ENCODE measurements at places on chromosomes 4 and X. TPM values are rescaled to one million over a fixed set of nuclear protein-coding genes. Genes with fewer than 3 reads are reported as not detected.

- H3K27me3 ChIP-seq, result no peaks in the 10 kb centered on the region
- no peak for DNase-seq
- no peaks in the 10 kb centered on the region for H3K4me1 ChIP-seq
These were observed 1.2 kb downstream of the TRIML2 start for GRCh38 chr4:188107931-188108843.

DNA sequence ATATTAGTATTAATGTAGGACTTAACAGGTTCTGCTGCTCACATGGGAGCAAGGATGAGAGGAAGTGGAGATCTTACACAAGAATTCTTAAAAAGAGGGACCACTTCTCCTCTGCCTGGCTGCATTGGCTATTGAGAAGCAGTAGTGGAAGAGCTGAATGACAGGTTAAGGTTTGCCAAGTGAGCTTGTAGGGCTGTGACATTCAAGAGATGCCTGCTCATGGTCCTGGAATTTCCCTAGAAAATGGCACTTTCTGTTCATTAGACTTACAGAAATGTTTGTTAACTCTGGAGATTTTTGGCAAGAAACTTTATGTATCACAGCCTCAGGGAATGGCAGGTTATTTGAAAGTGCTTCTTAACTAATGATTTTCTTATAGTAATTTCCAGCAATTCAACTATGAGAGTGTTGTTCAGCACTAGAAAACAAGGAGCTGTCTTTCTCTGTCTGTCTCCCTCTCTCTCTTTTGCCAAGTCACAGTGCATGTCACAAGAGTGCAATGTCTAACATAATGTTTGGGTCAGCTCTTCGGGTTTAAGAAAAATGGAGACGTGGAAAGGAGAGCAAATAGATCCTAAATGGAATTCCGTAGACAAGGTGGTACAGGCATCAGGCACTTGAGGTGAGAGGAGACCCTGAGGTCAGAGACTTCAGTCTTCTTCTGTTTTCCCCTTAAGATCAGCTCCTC lies 8.3 kb upstream of the NAP1L5 start:
- H3K4me1 ChIP-seq, result no peaks in the 10 kb centered on the region
- H3K27me3 ChIP-seq, result no peaks in the 10 kb centered on the region
- peaks cover 10% of the 10 kb centered on the region for H3K36me3 ChIP-seq
- DNase-seq, result no peak
- no peak overlapping the region for H3K4me3 ChIP-seq
- H3K27ac ChIP-seq, result no peak overlapping the region

GRCh38 chr4:17322514-17322913 lies 189.4 kb downstream of the QDPR start:
- DNase-seq, result no peak
- peaks cover 6% of the 10 kb centered on the region for H3K4me1 ChIP-seq
- no peaks in the 10 kb centered on the region for H3K36me3 ChIP-seq
- H3K27me3 ChIP-seq, result peaks cover 5% of the 10 kb centered on the region
- H3K27ac ChIP-seq, result no peak overlapping the region

GRCh38 chr4:118099106-118099505 lies 64.8 kb downstream of the NDST3 start:
- H3K27me3 ChIP-seq, result no peaks in the 10 kb centered on the region
- no peak overlapping the region for H3K27ac ChIP-seq
- H3K4me1 ChIP-seq, result no peaks in the 10 kb centered on the region
- no peak overlapping the region for H3K4me3 ChIP-seq

GRCh38 chr4:159446266-159446976 lies 343.5 kb downstream of the RAPGEF2 start:
- no peak overlapping the region for H3K27ac ChIP-seq
- peak; percentile 83 for DNase-seq
- H3K4me1 ChIP-seq, result peaks cover 4% of the 10 kb centered on the region
- H3K4me3 ChIP-seq, result no peak overlapping the region
- no peaks in the 10 kb centered on the region for H3K36me3 ChIP-seq
- no peaks in the 10 kb centered on the region for H3K27me3 ChIP-seq

GRCh38 chr4:164239976-164240375 lies 514.0 kb upstream of the SMIM31 start:
- DNase-seq, result no peak
- no peak overlapping the region for H3K27ac ChIP-seq
- no peaks in the 10 kb centered on the region for H3K4me1 ChIP-seq

GRCh38 chr4:138595731-138596460 lies 353.7 kb upstream of the SLC7A11 start:
- no peak overlapping the region for H3K27ac ChIP-seq
- H3K4me1 ChIP-seq, result no peaks in the 10 kb centered on the region
- peak; percentile 32 for DNase-seq
- H3K4me3 ChIP-seq, result no peak overlapping the region
- no peaks in the 10 kb centered on the region for H3K27me3 ChIP-seq
- no peaks in the 10 kb centered on the region for H3K36me3 ChIP-seq

DNA sequence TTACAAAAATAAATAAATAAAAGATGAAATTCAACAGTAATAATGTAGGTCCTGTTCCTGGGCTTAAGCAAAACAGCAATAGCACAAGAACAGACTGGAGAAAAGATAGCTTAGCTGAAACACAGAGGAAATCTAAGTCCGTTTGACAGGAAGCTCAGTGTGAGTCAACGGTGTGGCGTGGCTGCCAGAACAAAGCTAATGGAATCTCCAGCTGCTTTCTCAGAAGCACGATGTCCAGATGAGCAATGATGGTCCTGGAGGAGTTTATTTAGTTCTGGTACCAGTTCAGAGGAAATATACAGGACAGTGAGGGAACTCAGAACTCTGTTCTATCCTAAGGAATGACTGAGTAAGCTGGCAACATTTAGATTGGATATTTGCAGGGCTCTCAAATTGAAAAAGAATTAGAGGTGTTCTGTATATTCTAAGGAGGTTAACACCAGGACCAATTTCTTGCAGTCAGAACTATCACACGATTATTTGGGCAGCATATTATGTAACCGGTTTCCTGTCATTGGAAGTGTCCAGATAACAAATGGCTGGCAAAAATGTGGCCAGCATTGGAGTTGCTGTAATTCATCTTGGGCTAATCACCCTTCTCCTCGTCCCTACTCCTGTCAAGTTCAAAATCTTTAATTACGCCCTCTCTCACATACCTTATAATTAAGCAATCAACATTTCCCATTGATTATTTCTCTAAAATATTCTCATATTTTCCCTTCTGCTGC lies 12.7 kb downstream of the GAB3 start:
- H3K27ac ChIP-seq, result peak overlapping the region; percentile 80
- DNase-seq, result peak; percentile 83
- peaks cover 21% of the 10 kb centered on the region for H3K4me1 ChIP-seq
- no peaks in the 10 kb centered on the region for H3K27me3 ChIP-seq
- H3K36me3 ChIP-seq, result no peaks in the 10 kb centered on the region

DNA sequence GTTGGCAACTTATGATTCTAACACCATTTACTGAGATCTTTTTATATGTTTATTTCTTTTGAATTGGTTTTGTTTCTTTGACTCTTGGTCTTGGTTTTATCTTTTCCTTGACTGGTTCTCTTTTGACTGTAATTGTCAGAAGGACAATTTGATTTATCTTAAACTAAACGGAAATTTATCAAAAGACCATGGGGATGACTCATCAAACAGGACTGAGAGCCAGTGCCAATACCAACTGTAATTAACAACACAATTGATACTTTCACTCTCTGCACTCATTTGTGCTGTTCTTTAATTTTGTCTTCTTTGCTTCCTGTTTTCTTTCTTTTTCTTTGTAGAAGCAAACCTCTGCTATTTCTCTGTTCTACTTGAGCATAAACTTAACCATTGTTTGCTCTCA lies 776.8 kb downstream of the CCSER1 start:
- H3K27me3 ChIP-seq, result no peaks in the 10 kb centered on the region
- no peak for DNase-seq
- no peak overlapping the region for H3K4me3 ChIP-seq
- no peak overlapping the region for H3K27ac ChIP-seq

DNA sequence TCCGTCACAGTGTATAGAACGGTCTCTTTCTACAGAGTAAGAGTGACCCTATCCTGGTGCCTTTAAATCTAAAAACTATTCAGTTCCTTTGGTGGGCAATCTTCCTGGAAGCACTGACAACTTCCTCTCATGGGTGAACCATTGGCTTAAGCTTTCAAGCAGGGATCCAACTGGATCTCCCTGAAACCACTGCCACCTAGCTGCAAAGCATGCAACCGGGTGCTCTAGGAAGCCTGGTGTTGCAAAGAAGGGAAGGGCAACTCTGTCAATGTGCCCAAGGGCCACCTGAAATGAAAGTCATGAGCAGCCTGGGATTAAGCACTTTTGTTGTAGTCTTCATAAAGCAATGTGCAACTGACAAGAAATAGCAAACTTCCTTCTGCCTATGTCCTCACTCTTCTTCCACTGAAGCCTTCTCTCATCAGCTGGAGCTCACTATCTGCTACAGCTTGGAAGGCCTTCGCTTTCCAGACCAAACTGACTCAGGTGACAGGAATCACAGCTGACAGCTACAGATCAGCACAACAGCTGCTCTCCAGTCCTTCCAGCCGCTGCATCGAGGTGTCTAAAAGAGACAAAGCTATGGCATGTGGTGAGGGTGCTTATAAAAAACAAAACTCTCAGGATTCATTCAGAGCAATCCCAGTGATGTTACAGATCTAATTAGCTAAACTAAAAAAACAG lies 46.1 kb downstream of the SETD7 start:
- H3K4me1 ChIP-seq, result no peaks in the 10 kb centered on the region
- DNase-seq, result no peak
- no peak overlapping the region for H3K4me3 ChIP-seq
- H3K27ac ChIP-seq, result no peak overlapping the region
- no peaks in the 10 kb centered on the region for H3K27me3 ChIP-seq
- H3K36me3 ChIP-seq, result peaks cover 32% of the 10 kb centered on the region

DNA sequence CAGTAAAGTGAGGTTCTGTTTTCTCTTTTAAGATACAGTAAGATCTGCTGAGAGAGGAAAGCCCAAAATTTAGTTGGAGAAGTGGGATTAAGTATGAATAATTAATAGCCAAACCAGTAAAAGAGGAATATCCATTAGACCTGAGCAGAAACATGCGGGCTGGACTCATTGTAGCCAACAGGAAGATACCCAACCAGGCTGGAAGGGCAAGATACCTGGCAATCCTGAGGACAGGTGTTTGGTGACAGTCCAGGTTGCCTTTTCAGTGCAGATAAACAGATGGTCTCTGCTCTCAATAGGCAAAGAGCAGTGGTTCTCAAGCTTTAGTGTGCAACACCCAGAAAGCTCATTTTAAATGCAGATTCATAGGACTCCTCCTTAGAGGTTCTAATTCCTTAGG lies 980.8 kb upstream of the GRID2 start:
- no peak overlapping the region for H3K4me3 ChIP-seq
- no peak for DNase-seq
- no peak overlapping the region for H3K27ac ChIP-seq
- H3K36me3 ChIP-seq, result no peaks in the 10 kb centered on the region
- H3K27me3 ChIP-seq, result no peaks in the 10 kb centered on the region

GRCh38 chr4:156335721-156336120 lies 382.1 kb upstream of the CTSO start:
- no peaks in the 10 kb centered on the region for H3K36me3 ChIP-seq
- no peaks in the 10 kb centered on the region for H3K4me1 ChIP-seq
- no peak overlapping the region for H3K27ac ChIP-seq
- no peak for DNase-seq

GRCh38 chrX:106178826-106179225 lies 10.7 kb downstream of the PWWP3B start:
- no peaks in the 10 kb centered on the region for H3K4me1 ChIP-seq
- H3K36me3 ChIP-seq, result no peaks in the 10 kb centered on the region
- peaks cover 9% of the 10 kb centered on the region for H3K27me3 ChIP-seq
- no peak overlapping the region for H3K27ac ChIP-seq
- H3K4me3 ChIP-seq, result no peak overlapping the region

DNA sequence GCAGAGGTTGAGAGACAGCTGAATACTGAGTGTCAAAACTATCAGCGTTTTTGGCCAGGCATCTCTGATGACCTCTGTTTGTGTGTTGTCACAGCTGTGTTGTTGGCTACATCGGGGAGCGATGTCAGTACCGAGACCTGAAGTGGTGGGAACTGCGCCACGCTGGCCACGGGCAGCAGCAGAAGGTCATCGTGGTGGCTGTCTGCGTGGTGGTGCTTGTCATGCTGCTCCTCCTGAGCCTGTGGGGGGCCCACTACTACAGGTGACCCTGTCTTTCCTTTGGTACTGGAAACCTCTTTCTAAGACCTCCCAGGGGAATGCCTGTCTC lies 86.9 kb downstream of the EGF start:
- H3K27ac ChIP-seq, result no peak overlapping the region
- DNase-seq, result no peak
- no peak overlapping the region for H3K4me3 ChIP-seq
- no peaks in the 10 kb centered on the region for H3K36me3 ChIP-seq

- no peaks in the 10 kb centered on the region for H3K4me1 ChIP-seq
- H3K4me3 ChIP-seq, result no peak overlapping the region
- H3K27me3 ChIP-seq, result no peaks in the 10 kb centered on the region
- H3K27ac ChIP-seq, result no peak overlapping the region
- no peaks in the 10 kb centered on the region for H3K36me3 ChIP-seq
These were observed 476.8 kb downstream of the GABRG1 start for GRCh38 chr4:45646885-45647590.

DNA sequence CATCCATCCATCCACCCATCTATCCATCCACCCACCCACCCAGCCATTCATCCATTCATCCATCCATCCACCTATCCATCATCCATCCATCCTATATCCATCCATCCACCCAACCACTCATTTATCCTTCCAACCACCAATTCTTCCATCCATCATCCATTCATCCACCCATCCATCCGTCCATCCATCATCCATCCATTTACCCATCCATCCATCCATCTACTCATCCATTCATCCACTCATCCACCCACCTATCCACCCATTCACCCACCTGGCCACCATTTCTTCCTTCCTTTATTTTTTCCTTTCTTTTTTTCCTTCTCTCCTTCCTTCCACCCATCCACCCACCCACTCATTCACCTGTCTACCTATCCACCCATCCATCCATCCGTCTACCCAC lies 25.2 kb downstream of the HTRA3 start:
- DNase-seq, result no peak
- no peak overlapping the region for H3K27ac ChIP-seq
- H3K36me3 ChIP-seq, result peaks cover 5% of the 10 kb centered on the region
- no peaks in the 10 kb centered on the region for H3K27me3 ChIP-seq
- H3K4me3 ChIP-seq, result no peak overlapping the region
- H3K4me1 ChIP-seq, result no peaks in the 10 kb centered on the region

- no peaks in the 10 kb centered on the region for H3K36me3 ChIP-seq
- H3K27me3 ChIP-seq, result no peaks in the 10 kb centered on the region
- no peak for DNase-seq
- no peak overlapping the region for H3K4me3 ChIP-seq
These were observed 81.1 kb downstream of the IL1RAPL1 start for GRCh38 chrX:28668303-28668702.

- no peak for DNase-seq
- no peaks in the 10 kb centered on the region for H3K27me3 ChIP-seq
- peaks cover 14% of the 10 kb centered on the region for H3K4me1 ChIP-seq
These were observed 31.4 kb upstream of the RBPJ start for GRCh38 chr4:26289401-26289800.

Gene CXCL5
- polyA plus RNA-seq, result 32.0 TPM

Gene RPGR
- polyA plus RNA-seq, result 27.1 TPM

Gene TIGD4
- 0.41 TPM for polyA plus RNA-seq

Gene TAF7L
- 0.06 TPM for polyA plus RNA-seq

Gene FATE1
- polyA plus RNA-seq, result 0.05 TPM
